ENCODE measurements at places on chromosomes 6 and 20.

- DNase-seq, result no peak
Measured at GRCh38 chr6:152110886-152111820, 303.7 kb downstream of the ESR1 start.

DNA sequence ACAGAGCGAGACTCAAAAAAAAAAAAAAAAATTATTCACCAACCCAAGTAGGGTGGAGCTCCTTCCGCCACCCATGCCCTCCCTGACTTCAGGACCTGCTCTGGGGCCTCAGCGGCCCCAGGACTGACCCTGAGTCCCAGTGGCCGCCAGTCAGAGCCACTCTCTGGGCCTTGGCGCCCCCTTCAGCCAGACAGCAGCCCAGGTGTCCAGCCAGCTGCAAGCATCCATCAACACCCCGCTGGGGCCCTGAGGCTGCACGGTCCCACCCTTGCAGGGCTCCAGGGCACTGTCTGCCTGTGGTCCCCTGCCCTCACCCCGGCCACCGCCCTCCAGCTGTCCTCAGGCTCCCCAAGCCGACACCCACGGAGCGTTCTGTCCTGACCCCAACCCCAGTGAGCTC, 11.4 kb upstream of the KCNQ2 start:
- DNase-seq, result no peak

GRCh38 chr20:1184638-1185315, at the start of gene TMEM74B:
Gene TMEM74B, minus strand, starts transcription at chr20:1184981. Its CDS starts 1,180 bp downstream, at chr20:1183801.
- DNase-seq, result no peak

DNA sequence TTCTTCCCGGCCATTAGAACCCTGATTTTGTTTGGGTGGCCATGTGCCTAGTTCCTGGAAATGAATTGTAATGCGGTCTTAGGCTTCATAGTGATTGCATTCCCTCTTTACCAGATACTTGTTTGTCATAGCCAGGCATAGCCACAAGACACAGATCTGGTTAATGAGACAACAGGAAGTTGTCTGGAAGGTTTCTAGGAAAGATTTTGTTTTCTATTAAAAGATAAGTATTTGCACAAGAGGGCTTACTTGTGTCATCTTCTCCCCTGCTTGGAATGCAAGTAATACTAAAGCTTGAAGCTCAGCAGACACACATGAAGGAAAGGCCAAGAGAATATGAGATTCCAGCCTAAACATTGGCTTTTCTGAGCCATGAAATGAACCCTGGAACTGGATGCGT, 12.9 kb downstream of the FARS2 start:
- DNase-seq, result no peak

DNA sequence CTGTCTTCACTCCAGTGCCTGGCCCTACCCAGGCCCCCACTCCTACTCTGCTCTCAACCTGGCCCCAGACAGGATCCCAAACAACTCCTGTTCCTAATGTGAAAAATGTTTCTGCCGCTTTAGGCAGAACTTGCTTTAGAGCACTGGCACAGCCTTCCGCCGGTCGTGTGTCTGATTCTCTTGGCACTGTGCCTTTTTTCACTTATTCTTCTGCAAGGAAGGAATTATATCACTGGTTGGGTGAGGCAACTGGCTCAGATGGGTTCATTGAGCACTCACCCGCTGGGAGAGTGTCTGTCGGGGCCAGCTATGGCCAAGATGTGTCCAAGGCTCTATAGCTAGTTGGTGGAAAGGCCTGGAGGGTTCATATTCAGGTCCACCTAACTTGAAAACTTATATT, 33.6 kb upstream of the HLA-A start:
- DNase-seq, result no peak

- no peak for DNase-seq
Measured at GRCh38 chr20:38307371-38308046, 3.6 kb downstream of the BPI start.

DNA sequence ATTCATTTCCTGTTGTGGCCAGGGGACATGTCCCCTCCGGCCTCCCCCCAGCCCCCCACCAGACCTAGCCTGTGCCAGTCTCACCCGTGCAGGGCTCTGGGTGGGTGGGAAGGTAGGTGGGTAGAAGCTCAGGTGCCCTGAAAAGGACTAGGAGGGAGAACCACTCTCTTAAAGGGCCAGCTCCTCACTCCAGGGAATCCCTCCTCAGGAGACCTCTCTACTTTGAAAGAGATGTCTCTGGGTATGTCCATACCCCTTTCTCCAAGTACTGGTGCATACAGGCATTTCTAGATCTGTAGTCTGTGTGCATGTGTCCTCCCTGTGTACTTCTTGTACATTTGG, 60.8 kb upstream of the EPB41L1 start:
- no peak for DNase-seq

- DNase-seq, result peak; percentile 2
Measured at GRCh38 chr6:162856885-162857284, 129.1 kb downstream of the PACRG start.

- no peak for DNase-seq
Measured at GRCh38 chr6:36984581-36985416, 1.2 kb downstream of the MTCH1 start.

DNA sequence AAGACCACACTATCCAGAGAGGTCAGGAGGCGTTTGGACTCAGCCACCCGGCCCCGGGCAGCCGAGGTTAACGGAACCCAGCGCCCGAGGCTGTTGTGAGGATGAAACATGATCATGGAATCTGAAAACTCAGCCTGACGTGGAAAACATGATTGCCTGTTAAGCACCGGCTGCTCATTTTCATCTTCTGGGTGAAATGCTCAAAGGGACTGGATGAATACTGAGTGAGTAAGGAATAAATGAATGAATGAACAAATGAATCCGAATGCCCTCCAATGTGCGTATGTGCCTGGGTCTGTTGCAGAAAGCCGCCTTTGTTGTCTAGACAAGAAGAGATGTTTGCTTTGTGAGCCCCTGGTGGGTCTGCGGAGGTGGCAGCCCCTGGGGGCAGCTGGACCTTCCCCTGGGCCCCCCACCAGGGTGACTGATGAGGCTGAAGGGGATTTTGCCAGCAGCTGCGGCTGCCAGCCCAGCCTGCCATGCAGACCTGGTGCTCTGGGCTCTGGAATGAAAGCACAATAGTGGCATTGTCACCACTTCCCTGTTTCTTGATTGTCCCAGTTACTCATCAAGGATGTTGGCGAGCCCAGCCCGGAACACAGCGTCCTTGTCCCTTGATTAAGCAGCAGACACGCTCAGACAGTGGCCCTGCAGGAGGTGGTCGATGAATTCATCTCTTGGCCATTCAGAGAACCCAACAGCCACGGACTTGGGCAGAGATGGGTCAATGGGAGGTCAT, 211.1 kb downstream of the ANKRD60 start:
- no peak for DNase-seq

- DNase-seq, result no peak
Measured at GRCh38 chr6:40586369-40587201, 579 bp downstream of the LRFN2 start.

- DNase-seq, result no peak
Measured at GRCh38 chr6:125363039-125363823, 61.5 kb upstream of the HDDC2 start.

GRCh38 chr6:128111096-128111495, 210.2 kb upstream of the THEMIS start:
- DNase-seq, result no peak

GRCh38 chr20:9507544-9508239, 6.7 kb upstream of the LAMP5 start:
- no peak for DNase-seq
